ENCODE measurements at places on chromosomes 4 and X.

- DNase-seq: no peak
Measured at GRCh38 chr4:154617820-154618317, 5.4 kb upstream of the FGG start.

DNA sequence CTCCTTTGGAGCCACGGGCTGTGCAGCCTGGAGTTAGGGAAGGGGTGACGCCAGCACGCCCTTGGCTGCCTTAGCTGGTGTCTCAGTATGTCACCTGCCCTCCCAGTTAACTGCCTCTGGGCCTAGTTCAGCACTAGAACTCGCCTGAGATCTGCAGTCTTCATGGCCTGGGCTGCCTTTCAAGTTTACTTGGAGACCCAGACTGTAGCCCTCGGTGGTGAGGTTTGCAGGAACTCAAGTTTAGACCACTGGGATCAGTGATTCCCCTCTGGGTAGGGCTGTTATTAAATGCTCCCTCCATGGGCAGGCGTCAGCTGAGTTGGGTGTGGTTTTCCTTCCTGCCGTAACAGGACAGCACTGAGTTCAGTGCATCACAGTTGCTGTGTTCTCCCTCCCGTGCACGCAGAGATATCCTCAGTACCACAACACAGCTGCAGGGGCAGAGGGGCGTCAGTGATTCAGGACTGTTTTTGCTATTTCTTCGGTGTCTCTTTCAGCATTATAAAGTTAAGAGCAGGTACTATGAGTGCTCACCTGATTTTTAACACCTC lies 30.5 kb downstream of the PLAC8 start:
- DNase-seq: no peak

DNA sequence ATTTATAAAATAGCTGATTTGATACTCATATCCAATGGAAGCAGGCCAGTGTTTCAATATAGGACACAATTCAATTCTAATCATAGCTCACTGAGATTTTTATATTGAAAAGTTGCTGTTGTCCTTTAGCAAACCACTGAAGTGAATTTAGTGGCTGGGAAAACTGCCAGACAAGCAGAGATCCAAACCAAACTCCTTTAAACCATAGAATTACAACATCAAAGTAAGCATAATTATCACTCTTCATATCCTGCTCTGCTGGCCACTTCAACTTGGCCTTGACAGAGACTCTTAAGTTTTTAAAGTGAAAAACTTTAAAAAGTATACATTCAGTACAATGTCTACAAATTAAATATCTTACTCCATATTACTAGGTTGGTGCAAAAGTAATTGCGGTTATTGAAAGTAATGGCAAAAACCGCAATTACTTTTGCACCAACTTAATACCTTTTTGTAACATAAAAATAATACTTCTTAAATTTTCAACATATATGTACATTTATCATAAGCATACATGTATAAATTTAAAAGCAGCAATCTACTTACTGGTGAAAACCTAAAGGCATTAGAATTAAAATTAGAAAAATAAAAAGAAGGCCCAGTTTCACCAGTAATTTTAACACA lies 433.0 kb downstream of the PCDH10 start:
- DNase-seq: no peak

DNA sequence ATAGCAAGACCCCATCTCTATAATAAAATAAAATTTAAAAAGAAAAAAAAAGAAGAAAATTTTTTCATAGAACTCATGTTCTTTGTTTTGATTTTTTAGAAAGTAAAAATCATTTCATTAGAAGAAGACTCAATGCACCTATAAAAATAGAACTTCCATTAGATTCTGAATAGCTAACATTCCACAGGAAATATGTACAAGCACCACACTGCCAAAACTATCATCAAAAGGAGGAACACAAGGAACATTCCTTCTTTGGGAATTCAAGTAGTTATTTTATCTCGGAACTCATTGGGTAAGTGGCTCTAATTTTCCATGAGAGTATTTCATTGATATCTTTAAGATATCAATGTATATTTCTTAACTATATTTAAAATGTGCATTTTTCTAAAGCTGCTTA lies 157.6 kb downstream of the CAMK2D start:
- DNase-seq: no peak

DNA sequence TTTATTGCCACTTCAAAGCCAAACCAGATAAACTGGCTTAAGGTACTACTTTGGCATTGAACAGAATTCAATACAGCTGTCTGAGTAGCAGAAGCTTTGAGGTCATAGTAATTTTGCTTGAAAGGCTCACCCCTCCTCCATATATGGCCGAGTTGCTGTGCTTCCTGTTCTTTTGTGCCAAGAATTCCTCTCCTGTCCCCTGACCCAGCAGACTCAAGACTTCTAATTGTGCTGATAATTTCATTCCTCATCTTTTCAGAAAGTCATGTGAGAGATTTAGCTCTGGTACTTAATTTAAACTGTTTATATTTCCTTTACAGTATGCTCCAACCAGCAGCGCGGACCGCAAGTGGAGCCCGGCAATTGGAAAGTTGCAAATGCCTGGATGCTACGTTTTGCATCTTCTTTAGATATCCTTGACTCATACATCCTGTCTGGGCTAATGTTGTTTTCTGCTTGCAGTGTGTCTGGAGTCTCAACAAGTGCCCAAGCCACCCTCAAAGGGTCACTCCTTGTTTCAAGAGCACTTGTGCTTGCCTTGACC lies 373.4 kb downstream of the PDGFC start:
- no peak for DNase-seq
